ENCODE measurements at places on chromosomes 16 and 17.

- DNase-seq, result no peak
Measured at GRCh38 chr17:69335058-69335457, 8.1 kb upstream of the ABCA5 start.

DNA sequence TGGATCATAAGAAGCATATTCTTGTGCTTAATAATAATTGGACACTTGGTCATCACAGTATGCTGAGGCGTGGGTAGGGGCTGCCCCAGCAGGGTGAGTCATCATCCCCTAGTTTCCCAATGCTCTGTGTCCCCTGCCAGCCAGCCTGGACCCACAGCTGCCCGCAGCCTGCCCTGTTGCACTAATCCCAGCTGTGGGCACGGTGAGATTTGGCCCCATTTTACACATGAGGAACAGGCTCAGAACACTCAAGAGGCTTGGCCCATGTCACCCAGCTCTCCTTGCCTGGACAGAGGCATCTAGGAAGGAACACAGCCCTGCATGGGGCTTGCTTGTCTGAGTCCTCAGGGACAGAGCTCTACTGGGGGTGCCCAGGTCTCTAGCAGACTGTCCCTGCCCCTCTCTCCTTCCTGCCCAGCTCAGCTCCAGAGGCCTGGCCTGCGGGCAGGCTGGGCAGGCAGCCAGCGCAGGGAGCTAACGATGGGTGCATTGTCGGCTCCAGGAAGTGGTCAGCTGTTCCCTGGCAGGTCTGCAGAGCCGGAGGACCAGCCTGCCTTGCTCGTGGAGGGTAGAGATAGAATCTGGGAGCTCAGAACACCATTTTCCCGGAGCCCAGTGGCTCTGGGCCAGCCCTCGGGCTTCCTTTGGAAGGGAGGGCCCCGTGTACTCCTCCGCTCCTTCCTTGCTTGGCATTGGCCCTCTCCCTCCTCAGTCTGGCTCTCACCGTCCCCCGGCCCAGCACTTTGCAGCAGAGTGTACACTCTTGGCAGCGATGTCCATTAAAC is 189.4 kb downstream of the RAB11FIP4 start:
- DNase-seq, result peak; percentile 87

GRCh38 chr17:31283841-31284240 is 13.2 kb downstream of the OMG start:
- DNase-seq, result no peak

- no peak for DNase-seq
Measured at GRCh38 chr17:44925731-44926697, 10.7 kb upstream of the GFAP start.

GRCh38 chr17:83053021-83053681 is 26.3 kb upstream of the METRNL start:
- no peak for DNase-seq

- DNase-seq, result peak; percentile 30
Measured at GRCh38 chr17:4420692-4421131, 13.0 kb upstream of the SPNS3 start.

- DNase-seq, result no peak
Measured at GRCh38 chr16:81531419-81531821, 86.8 kb downstream of the CMIP start.

GRCh38 chr16:89588413-89589109 is 13.0 kb downstream of the CPNE7 start:
- no peak for DNase-seq

- DNase-seq, result no peak
Measured at GRCh38 chr16:1526608-1527555, 6.6 kb upstream of the TMEM204 start.

Data from NCI-H2029 (cell line).